Smooth muscle cell of bladder (primary cell): ENCODE measurements at places on chromosomes 3 and 15. TPM values are rescaled to one million over a fixed set of nuclear protein-coding genes. Genes with fewer than 3 reads are reported as not detected.

The SLC41A3 gene
- 38.0 and 51.5 TPM in 2 replicates for total RNA-seq

The GP9 gene
- not detected in 2 replicates for total RNA-seq

The CCR8 gene
- total RNA-seq, result not detected in 2 replicates

The ZBTB47 gene
- total RNA-seq, result 21.5 and 38.2 TPM in 2 replicates

The CCRL2 gene
- total RNA-seq, result under 0.01 and 0.09 TPM in 2 replicates

The SHF gene
- total RNA-seq, result 2.0 and 2.8 TPM in 2 replicates

The STAC gene
- total RNA-seq, result 1.7 and 3.8 TPM in 2 replicates

The SI gene
- not detected in 2 replicates for total RNA-seq

The CSPG4 gene
- total RNA-seq, result 11.0 and 15.3 TPM in 2 replicates

The TMEM212 gene
- total RNA-seq, result not detected in 2 replicates

The ERICH6 gene
- total RNA-seq, result under 0.01 TPM in 1 of 2 replicates, not detected in the other

The NME9 gene
- total RNA-seq, result 0.09 TPM in 1 of 2 replicates, not detected in the other

The CP gene
- total RNA-seq, result 1.1 and 1.8 TPM in 2 replicates

The CCDC9B gene
- 13.8 and 19.0 TPM in 2 replicates for total RNA-seq

The KIF7 gene
- 13.1 and 18.7 TPM in 2 replicates for total RNA-seq

The DLL4 gene
- total RNA-seq, result 0.46 and 0.85 TPM in 2 replicates

The ROPN1 gene
- total RNA-seq, result not detected in 2 replicates

The GOLGA6L10 gene
- total RNA-seq, result 0.28 and 0.71 TPM in 2 replicates

The RBPMS2 gene
- 0.14 TPM in 1 of 2 replicates, not detected in the other for total RNA-seq

The ADIPOQ gene
- not detected in 2 replicates for total RNA-seq

The KIF9 gene
- 3.1 and 3.7 TPM in 2 replicates for total RNA-seq

The SLC22A14 gene
- under 0.01 and 0.18 TPM in 2 replicates for total RNA-seq

The DAPK2 gene
- 1.3 and 1.5 TPM in 2 replicates for total RNA-seq

The ATP10A gene
- total RNA-seq, result 5.3 and 10.4 TPM in 2 replicates

The NRG4 gene
- total RNA-seq, result not detected in 2 replicates

The GASK1A gene
- 0.85 and 2.2 TPM in 2 replicates for total RNA-seq

The ESYT3 gene
- 0.28 and 0.83 TPM in 2 replicates for total RNA-seq

The REC114 gene
- not detected in 2 replicates for total RNA-seq

The GOLGA8Q gene
- 1.3 and 3.6 TPM in 2 replicates for total RNA-seq

The ARL6 gene
- total RNA-seq, result 8.1 and 16.5 TPM in 2 replicates

The ACTRT3 gene
- total RNA-seq, result 3.7 and 4.4 TPM in 2 replicates

The RYR3 gene
- total RNA-seq, result 0.09 TPM in 1 of 2 replicates, not detected in the other

The CLEC3B gene
- total RNA-seq, result 1.2 and 2.0 TPM in 2 replicates

The GOLGA8T gene
- 0.14 TPM in 1 of 2 replicates, not detected in the other for total RNA-seq

The GATA2 gene
- 1.4 and 1.8 TPM in 2 replicates for total RNA-seq

The SERPINI2 gene
- not detected in 2 replicates for total RNA-seq

The EIF4E3 gene
- 0.71 and 1.1 TPM in 2 replicates for total RNA-seq

The PCSK6 gene
- total RNA-seq, result 7.7 and 11.6 TPM in 2 replicates

The UQCC5 gene
- 5.4 and 11.8 TPM in 2 replicates for total RNA-seq

The TMC3 gene
- under 0.01 TPM in 1 of 2 replicates, not detected in the other for total RNA-seq

The GOLGA8S gene
- total RNA-seq, result under 0.01 TPM in 2 replicates

The SNX22 gene
- total RNA-seq, result 0.14 and 0.18 TPM in 2 replicates

The KLHL40 gene
- not detected in 2 replicates for total RNA-seq

The CHRNA3 gene
- not detected in 2 replicates for total RNA-seq

The PLSCR5 gene
- total RNA-seq, result not detected in 2 replicates

The DYNLT2B gene
- total RNA-seq, result 7.0 and 8.7 TPM in 2 replicates

The ISL2 gene
- total RNA-seq, result 0.37 and 0.71 TPM in 2 replicates

The CELF6 gene
- total RNA-seq, result under 0.01 and 0.18 TPM in 2 replicates

The IGSF10 gene
- total RNA-seq, result 0.71 and 6.1 TPM in 2 replicates
